ENCODE measurements at places on chromosomes 2 and 18. TPM values are rescaled to one million over a fixed set of nuclear protein-coding genes. Genes with fewer than 3 reads are reported as not detected.

Gene KCNG3
- not detected for total RNA-seq

DNA sequence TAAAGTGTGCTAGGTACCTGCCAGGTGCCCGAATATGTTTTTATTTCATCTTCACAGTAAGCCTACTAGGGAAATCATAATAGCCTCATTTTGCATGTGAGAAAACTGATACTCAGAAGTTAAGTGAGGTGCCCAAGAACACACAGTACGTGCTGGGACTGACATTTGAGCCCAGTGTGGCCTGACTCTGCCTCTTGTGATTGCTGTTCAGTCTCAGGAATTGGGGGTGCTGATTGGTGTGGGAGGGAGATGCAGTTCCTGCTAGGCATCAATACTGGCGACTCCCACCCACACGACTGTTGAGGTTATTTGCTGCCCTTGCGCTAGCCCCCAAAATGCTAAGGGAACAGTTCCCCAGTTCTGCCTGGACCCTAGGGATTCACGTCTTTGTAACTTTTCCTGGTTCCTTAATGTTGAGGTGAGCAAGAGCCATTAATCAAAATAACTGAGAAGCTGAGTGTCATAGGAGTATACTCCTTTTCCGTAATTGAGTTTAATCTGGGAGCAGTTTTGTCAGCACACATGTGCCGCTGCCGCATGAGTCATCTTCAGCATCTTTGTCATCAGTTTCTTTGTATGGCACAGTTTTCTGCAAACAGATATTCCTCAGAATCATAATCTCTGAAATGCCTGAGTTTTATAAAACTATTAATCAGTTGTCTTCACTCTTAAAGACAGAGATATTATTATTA lies 120.7 kb downstream of the NCK2 start:
- H3K27me3 ChIP-seq = no peaks in the 10 kb centered on the region
- no peak for DNase-seq
- H3K4me1 ChIP-seq = no peaks in the 10 kb centered on the region
- no peak overlapping the region for H3K27ac ChIP-seq

DNA sequence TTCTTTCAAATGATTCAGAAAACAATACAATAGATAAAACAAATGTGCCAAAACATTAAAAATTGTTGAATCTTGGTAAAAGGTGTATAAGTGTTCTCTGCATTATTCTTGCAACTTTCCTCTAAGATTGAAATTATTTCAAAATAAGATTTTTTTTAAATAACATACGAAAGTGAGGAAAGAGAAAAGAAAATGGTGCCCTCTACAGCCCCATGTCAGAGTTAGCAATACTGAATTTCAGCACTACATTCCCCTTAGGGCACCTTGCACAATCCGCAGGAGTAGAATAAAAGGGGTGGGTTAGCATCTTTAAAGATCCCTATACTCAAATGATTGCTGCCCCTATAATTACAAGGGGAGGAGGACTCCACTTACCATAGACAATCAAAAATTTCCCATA lies 433.7 kb downstream of the BCL11A start:
- H3K4me3 ChIP-seq = no peak overlapping the region
- H3K4me1 ChIP-seq = no peaks in the 10 kb centered on the region
- no peaks in the 10 kb centered on the region for H3K36me3 ChIP-seq
- no peak for DNase-seq
- no peaks in the 10 kb centered on the region for H3K27me3 ChIP-seq

DNA sequence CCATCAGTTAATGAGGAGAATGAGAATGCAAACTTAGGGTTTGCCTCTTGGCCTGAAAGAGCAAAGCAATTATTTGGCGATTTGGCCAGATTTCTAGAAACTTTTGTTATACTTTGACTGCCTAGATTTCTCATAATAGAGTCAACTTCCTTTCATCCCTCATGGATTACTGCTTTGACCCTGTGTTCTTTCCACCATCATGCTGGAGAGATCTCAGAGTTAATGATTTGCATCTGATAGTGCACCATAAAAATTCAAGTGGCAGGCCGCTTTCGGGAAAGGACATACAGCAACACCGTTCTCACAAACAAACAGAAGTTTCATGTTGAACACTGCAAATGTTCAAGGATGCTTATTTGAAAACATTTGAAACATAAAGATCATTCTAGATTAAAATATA lies 143.7 kb upstream of the ZFP36L2 start:
- H3K27ac ChIP-seq = no peak overlapping the region
- H3K27me3 ChIP-seq = no peaks in the 10 kb centered on the region
- H3K4me3 ChIP-seq = no peak overlapping the region
- H3K36me3 ChIP-seq = no peaks in the 10 kb centered on the region
- no peaks in the 10 kb centered on the region for H3K4me1 ChIP-seq
